Iris pigment epithelial cell (primary cell): ENCODE measurements at places on chromosomes 7 and 10.

DNA sequence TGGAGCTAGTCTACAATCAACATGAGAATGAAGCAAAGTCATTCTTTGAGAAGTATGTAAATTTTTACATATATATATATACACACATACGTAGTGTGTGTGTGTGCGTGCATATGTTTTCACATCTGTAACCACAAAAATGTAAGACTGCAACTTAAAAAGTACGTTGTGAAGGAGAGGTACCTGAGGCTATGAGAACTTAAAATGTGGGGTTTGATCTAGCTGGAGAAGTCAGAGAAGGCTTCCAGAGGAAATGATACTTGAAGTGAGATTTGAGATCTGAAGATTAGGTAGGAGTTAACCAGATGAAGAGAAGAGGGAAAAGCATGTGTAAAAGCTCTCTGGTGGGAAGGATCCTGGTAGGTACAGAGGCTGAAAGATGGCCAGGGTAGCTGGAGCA is 5.8 kb downstream of the TAF5 start:
- DNase-seq, result no peak

DNA sequence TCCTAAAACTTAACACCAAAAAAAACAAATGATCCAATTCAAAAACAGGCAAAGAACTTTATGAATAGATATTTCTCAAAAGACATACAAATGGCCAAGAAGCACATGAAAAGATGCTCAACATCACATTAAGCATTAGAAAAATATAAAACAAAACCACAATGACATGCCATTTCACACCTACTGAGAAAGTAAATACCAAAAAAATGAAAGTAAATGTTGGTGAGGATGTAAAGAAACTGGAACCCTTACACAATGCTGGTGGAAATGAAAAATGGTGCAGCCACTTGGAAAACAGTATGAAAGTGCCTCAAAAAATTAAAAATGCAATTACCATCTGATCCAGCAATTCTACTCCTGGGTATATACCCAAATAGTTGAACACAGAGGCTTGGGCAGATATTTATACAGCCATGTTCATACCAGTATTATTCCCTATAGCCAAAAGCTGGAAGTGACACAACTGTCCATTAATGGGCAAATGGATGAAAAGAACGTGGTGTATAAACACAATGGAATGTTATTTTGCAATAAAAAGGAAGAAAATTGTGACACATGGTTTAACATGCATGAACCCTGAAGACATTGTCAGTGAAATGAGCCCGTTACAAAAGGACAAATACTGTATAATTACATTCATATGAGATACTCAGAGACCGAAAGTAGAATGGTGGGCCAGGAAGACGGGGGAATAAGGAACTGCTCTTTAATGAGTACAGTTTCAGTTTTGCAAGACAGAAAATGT is 89.0 kb downstream of the JMJD1C start:
- peak; percentile 86 for DNase-seq

- DNase-seq, result no peak
Measured at GRCh38 chr7:135707570-135707966, 20.4 kb downstream of the SLC13A4 start.

- DNase-seq, result no peak
Measured at GRCh38 chr10:6674291-6674690, 94.2 kb upstream of the PRKCQ start.

GRCh38 chr7:33728873-33729551 is 176.3 kb upstream of the BMPER start:
- no peak for DNase-seq

DNA sequence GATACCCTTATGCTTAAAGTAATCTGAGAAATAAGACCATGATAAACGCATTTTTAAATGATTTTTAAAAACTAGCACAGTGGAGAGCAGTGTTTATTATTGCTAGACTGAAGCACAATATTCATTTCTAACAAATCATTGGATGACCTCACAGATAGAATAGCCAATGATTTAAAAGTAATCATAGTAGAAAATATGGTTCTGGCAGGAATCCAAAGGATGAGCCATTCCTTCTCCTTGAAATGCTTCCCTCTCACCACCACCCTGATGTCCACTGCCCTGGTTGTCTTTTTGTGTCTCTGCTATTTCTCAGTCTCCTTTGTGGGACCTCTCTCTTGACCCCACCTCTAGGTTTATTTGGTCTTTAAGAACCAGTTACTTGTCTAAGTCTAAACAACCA is 64.9 kb downstream of the PRKG1 start:
- peak; percentile 7 for DNase-seq
